T-helper 1 cell (primary cell): ENCODE measurements at places on chromosomes 2 and 18.

- DNase-seq = no peak
Observed at GRCh38 chr2:206202446-206202845, 42.8 kb downstream of the EEF1B2 start.

GRCh38 chr18:9604348-9604747 lies 10.0 kb downstream of the PPP4R1 start:
- no peak for DNase-seq

DNA sequence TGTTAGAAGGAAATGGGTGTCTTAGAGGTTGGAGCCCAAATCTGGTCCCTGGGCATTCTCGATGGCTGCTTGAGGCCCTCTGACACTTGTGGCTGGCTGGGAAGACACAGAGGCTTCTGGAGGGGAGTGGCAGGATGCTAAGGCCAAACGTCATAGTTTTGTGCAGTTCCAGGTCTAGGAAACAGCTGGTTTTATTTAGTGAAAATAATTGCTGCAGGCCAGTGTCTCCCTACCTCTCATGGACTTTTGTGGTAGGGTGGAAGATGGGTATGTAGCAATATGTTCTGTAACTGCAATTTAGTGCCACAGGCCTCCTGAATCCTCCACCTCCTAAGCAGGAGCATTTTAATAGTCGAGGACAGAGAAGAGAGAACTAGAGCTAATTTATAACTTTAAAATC lies 32.2 kb upstream of the SPRED2 start:
- no peak for DNase-seq

DNA sequence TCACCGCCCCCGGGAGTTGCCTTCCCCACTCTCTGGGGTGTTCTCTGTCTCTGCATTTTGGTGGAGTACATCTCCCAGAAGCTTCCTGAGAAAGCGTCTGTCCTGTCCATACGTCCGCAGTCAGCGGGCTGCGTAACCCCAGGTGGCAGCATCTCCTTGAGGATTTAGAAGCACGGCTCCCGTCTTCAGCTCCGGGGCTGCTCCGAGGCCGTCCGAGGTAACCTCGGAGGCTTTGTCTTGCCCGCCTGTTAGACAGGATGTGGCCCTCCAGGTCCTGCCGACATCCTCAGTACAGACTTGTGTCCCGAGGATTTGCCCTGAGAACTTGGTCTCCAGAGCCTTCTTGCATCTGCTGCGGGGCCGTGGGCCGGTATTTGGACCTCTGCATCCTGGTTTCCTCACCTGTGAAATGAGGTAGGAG lies 58.4 kb downstream of the CTDP1 start:
- DNase-seq = no peak

- no peak for DNase-seq
Observed at GRCh38 chr2:166230024-166230723, 102.4 kb upstream of the SCN1A start.

GRCh38 chr2:17719562-17720371 lies 33.8 kb downstream of the SMC6 start:
- no peak for DNase-seq

GRCh38 chr18:80004600-80005342 lies 16.4 kb upstream of the TXNL4A start:
- DNase-seq = no peak
